Hematopoietic multipotent progenitor cell treated with erythropoietin and hydrocortisone succinate and interleukin-3 and kit ligand, for 17 days (in vitro differentiated cells): ENCODE measurements at places on chromosomes 3 and 15.

GRCh38 chr3:153714588-153715290, 406.5 kb upstream of the ARHGEF26 start:
- DNase-seq, result no peak

DNA sequence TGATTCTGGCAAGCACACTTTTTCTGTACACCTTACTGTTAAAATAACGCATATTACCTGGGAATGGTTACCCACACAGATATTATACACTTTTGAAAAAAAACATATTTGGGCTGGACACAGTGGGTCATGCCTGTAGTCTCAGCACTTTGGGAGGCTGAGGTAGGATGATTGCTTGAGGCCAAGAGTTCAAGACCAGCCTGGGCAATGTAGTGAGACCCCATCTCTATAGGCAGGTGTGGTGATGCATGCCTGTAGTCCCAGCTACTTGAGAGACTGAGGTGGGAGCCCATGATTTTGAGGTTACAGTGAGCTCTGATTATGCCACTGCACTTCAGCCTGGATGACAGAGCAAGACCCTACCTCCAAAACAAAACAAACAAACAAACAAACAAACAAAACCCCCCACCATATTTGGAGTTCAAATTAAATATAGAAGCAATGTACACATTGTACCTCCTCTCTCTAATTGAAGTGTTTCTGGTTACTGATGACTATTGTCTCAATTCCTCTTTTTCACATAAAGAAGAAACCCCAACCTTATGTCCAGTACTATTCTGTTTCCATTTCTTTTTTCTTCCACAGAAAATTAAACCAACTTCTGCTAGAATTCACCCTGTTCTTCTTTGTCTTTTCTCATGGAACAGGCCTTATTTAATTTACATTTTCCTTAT, 152.6 kb upstream of the UMPS start:
- no peak for DNase-seq

- DNase-seq, result no peak
Observed at GRCh38 chr3:71646971-71647370, 63.4 kb upstream of the FOXP1 start.

DNA sequence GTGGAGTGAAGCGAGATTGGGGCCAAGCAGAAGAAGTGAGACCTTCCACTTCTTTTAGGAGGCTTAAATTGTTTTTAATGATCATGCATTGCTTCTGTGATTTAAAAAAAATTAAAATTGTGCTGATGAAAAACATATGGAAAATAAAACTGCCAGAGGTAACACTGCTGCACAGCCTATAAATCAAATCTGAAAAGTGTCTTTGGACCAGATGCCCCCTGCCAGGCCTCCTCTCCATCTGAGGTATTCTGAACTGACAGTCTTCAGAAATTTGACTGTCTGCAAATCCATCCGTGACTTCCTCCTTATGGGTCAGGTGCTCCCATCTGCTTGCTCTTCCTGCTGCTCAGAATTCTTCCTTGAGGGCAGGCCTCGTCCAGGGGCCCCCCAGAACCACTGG, 108.5 kb upstream of the NR2E3 start:
- no peak for DNase-seq

DNA sequence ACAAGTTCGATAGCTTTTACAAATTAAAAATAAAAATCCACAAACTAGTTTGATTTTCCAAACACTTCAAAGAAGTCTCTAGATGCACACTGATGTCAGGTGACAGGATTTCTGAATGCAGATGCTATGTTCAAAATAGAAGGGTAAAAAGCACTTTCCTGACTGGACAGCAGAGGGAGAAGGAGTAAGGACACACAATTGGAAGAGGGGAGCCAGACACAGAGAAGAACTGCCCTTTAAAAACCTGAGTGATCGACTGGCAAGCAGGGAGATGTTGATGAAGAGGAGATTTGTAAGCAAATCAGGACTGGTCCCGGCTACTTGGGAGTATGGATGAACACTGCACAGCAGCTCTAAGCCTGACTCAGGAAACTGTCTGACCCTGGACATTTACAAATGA, 612.8 kb downstream of the MAGI1 start:
- no peak for DNase-seq

DNA sequence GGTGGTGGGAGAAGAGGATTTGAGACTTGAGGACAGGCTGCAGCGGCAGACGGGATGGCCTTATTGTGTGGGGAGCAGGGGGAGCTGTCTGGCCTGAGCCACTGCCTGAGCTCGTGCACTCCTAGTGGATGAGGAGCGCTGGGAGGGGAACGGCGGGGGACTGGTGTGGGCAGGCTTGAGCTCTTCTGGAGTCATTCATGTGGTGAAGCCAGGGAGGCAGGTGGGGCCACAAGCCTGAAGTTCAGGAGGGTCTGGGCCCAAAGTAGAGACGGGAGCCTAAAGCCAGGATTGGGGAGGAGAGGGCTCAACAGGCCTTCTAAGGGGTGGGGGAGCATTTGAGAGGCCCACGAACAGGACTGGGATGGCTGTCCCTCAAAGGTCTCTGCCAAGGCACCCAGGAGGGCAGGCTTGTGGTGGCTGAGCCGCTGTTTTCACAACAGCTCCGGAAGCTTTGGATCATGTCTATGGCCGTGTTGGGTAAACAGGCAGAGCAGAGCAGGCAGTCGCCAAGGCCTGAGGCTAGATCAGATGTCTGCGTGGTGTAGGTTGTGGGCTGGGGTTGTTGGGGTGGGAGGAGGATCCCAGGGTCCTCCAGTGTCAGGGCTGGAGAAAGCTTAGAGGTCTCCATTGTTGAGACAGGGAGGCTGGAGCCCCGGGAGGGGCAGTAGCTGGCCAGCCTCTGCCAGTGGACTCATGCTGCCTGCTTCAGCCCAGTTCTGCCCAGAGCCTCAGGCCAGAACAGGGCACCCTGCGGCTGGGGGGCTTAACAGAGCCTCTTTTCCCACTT, 8.2 kb downstream of the PRKCD start:
- DNase-seq, result no peak

GRCh38 chr3:4730719-4731118, 237.6 kb downstream of the ITPR1 start:
- DNase-seq, result no peak

DNA sequence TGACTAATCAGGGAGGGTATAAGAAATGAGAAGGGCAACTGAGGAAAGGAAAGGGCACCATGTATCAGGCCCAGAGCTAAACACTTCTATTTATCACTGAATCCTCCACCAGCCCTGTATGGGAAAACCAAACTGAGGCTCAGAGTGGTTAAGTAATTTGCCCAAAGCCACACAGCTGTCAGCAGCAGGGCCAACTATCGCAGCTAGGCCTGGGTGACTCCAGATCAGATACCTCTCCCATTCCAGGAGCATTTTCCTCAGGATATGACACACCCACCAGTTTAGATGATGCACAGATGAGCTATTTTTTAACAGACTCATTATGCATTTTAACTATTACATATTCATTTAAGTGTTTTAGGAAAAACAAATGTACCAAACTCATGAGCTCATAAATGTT, 14.5 kb downstream of the NUP210 start:
- DNase-seq, result no peak

- DNase-seq, result no peak
Observed at GRCh38 chr3:16883723-16884083, 1.1 kb upstream of the PLCL2 start.

- DNase-seq, result no peak
Observed at GRCh38 chr3:112651071-112651470, 10.1 kb upstream of the CCDC80 start.

- no peak for DNase-seq
Observed at GRCh38 chr3:134106580-134106979, 76.9 kb upstream of the SLCO2A1 start.

DNA sequence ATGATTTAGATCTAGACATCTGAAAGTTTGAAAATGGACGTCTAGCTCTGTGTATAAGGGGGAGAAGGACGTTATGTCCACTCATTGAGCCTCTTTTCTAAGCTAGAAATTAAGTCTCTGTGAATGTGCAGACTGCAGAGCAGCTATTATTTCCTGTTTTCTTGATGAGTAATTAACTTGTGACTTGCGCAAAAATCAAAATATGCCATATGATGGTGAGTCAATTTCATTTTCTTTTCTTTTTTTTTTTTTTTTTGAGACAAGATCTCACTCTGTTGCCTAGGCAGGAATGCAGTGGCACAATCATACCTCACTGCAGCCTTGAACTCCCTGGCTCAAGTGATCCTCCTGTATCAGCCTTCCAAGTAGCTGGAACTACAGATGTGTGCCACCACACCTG, 14.1 kb downstream of the LACTB start:
- DNase-seq, result no peak

GRCh38 chr3:173548261-173548660, 150.7 kb downstream of the NLGN1 start:
- no peak for DNase-seq

GRCh38 chr3:39143051-39143885, 10.1 kb downstream of the CSRNP1 start:
- DNase-seq, result no peak

- DNase-seq, result peak; percentile 17
Observed at GRCh38 chr3:196057760-196058331, 24.0 kb downstream of the TFRC start.

GRCh38 chr3:185927501-185928200, 10.2 kb downstream of the TRA2B start:
- no peak for DNase-seq

GRCh38 chr3:138827222-138827621, 7.5 kb downstream of the PIK3CB start:
- no peak for DNase-seq

GRCh38 chr3:28718074-28718849, 369.6 kb upstream of the AZI2 start:
- DNase-seq, result no peak

DNA sequence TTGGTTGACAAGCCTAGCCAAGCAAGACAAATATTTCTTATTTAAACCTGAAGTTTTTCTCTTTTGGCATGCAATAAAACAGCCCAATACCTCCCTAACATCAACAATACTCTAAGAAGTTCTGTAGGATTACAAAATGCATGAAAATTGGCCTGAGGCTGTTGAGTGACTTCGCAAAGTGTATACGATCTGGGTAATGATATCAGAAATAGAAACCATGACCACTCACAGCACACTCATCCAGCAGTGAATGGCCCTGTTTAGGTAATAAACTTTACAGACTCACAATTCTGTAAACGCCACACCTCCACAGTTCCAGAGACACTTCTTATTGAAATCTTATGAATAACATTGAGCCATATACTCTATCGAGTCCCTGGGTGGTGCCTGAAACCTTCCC, 83.0 kb upstream of the NAALADL2 start:
- no peak for DNase-seq

DNA sequence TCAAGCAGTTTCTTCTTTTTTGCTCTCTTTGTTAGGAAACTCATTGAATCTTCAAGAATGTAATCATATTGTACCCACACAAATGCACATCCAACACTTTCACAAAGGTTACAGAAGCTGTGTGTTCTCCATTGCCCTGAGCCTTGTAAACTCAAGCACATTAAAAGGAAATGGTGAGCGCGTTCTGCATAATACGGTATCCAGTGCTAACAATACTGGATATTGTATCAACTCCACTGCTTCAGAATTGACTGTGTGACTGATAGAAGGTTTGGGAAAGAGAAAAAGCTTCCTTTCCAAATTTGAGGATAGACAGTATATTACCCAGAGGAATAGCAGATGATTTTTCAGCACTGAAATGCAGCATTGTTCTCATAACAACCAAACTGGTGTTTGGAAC, 268.9 kb upstream of the RBMS3 start:
- DNase-seq, result no peak

DNA sequence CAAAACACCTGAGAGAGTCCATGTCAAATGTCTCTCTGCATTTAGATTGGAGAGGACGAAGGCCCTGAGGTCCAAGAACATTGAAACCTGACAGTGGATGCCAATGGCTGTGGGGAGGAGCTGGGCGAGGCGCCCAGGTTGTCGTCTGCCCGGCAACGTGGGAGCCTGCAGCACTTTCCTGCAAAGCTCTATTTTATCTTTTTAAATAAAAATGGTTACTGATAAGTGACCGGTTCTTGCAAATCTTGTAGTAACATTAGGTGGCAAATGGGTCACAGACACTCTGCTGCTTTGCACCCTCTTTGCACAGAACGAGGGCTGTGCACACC, 19.5 kb upstream of the FANCD2 start:
- no peak for DNase-seq

DNA sequence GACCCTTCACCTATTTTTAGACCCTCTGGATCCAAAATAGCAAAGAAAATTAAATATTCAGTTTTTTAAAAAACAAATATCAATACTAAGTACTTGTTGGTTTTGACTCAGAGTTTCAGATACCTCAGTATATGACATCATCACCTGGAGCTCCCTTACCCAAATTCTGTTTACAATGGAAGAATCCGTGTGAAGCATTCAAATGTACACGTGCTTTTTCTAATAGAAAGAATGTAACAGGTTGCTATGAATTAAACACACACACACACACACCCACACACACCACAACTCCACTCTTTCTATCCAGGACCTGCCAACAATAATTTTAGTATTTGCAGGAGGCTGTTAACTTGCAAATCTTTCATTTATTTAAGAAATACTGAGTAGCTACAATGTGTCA, 221.8 kb downstream of the THRB start:
- DNase-seq, result no peak

GRCh38 chr15:52078876-52079700, 33.5 kb downstream of the BCL2L10 start:
- peak; percentile 80 for DNase-seq

DNA sequence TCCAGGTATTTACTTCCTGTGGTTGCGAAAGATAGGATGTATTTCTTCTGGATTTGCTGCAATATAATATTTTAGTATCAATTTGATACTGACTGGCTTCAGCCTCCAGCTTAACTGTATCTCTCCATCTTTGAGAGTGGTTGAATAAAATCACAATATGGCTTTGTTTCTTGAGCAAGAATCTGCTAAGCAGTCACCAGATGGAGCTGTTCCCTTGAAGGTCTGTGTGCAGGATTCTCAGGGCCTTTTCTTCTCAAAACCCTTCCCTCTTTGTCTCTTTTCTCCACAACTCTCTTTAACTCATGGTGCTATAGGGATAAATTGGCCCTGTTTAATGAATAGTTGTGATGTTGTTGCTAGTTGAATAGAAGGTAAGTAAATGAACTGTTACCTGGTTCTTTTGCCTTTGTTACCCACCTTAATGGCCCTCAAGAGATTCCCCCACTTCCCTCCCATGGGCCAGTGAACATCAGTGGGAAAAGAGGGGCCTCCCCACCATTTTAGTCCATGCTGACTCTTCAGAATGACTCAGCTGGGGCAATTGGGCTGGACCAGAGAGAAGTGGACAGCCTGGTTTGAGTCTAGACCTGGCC, 34.8 kb upstream of the RAB6B start:
- DNase-seq, result no peak

- no peak for DNase-seq
Observed at GRCh38 chr3:155053756-155054155, 26.4 kb upstream of the MME start.

DNA sequence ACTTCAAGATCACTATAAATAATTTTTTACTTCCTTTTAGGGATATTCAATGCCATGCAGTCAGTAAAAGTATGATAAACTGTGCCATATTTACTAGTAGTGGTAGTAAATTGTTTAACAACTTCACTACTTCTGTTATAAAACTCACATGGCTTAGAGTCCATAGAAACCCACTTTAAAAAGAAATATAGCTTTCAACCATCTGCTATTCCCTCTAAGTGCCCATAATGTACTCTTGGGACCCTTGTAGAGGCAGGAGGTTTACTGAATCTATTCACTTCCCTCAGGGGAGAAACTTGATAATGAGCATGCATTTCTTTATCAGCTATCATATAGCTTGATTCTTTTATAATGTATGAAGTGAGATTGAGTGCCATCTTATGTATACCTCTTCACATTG, 1448.4 kb upstream of the ALCAM start:
- DNase-seq, result no peak
